ENCODE measurements at places on chromosomes 6 and 20.

GRCh38 chr20:46998477-46999240, 104.0 kb downstream of the EYA2 start:
- no peak for DNase-seq

DNA sequence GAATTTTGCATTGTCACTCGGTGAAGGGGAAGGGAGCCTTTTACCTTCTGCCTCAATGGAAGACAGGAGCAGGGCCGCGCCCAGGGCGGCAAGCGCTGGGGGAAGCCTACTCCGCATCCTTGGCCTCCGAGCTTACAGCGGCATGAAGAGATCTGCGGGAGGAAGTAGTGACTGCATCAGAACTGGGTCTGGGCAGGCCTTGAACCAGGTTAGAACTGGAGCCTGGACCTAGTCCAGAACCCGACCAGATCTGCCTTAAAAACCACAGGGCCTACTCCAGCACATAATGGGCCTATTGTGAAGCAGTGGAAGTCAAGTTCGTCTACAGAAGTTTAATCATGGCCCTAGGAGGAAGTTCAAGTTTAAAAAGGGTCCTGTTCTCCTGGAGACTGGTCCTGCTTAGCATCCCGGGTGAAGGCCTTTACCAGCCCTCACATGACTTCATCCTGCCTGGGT, 3.1 kb downstream of the COL12A1 start:
- peak; percentile 54 for DNase-seq

- DNase-seq, result no peak
Measured at GRCh38 chr6:18410412-18410811, 23.3 kb downstream of the RNF144B start.

DNA sequence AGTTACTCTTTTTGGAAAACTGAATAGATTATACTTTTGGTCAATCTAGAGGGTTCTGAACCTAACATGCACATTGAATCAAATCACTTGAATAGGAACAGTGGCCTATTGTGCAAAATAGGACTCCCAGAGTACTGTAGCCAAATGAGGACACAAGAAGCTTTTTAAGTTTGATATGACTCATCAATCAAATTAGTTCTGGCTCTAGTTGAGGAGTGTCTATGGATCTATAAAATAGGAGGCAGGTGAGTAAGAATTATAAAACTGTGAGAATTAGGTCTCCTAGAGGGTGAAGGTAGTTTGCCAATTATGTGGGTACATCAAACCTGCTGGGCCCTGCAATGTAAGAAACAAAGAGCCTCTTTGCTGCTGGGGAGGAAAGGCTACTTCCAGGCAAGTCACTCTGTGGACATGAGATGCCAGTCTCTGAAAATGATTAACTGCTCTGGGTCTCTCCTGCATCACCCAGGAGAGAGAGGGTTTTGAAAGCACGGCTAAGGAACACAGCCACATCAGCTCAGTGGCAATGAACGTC, 112.3 kb downstream of the RCAN2 start:
- DNase-seq, result no peak

DNA sequence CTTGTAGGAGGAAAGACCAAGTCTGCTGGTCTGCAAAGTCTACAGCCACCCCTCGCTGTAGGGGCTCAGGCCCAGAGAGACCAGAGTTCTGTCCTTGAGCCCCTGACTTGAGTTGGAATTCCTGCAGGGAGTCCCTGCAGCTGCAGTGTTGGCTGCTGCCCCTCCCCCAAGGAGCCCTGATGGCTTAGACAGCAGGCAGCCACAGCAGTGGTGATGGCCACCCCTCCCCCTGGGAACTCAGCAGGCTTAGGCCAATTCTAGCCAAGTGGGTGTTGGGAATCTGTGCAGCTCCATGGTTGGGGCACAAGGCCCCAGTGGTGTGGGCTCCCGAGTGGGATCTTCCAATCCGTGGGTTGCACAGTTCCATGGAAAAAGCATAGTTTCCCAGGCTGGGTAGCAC, 345.4 kb downstream of the CD109 start:
- DNase-seq, result no peak

- no peak for DNase-seq
Measured at GRCh38 chr6:138685257-138685656, 88.3 kb upstream of the CCDC28A start.

DNA sequence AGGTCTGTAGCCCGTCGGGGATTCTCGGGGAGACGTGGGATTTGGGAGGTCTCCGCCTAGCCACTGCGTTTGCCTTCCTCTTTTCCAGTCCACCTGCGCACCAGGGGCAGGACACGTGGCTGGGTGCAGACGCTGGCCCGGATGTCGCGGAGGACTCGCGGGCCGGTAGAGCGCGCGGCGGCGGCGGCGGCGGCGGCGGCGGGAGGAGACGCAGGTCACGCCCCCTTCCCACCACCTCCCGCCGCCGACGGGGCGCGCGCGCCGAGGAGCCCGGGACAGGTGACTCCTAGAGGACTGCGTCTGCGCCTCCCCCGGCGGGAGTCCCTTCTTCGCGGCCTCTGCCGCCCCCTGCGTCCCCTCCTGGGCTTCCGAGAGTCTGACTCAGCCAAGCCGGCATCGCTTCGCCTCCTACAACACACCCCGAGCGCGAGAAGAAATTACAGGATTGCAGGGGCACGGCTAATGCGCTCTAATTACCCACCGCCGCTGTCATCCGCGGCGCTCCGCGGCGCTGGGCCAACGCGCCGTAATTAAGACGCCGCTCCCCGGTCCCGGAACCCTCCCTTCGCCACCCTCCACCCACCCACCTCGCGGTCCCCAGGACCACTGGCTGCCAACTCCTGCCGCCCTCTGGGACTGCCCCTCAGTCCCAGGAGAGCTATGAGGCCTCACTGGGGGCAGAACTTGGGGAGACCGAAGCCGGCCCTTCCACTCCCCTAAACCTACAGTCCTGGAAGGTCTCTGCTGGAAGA, 124.5 kb downstream of the MRPL14 start:
- DNase-seq, result peak; percentile 87

DNA sequence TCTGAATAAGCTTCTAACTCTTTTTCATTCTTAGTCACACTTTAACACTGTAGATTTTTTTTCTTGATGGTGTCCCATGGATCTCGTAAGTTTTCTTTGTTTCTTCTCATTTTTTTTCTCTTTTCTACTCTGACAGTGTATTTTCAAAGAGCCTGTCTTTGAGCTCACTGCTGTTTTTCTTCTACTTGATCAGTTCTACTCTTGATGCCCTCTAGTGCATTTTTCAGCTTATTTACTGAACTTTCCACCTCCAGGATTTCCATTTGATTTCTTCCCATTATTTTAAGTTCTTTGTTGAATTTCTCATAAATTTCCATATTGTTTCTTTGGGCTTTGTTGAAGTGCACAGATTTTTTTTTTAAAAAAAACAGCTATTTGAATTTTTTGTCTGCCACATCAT, 2641.1 kb upstream of the DEFB115 start:
- DNase-seq, result no peak

DNA sequence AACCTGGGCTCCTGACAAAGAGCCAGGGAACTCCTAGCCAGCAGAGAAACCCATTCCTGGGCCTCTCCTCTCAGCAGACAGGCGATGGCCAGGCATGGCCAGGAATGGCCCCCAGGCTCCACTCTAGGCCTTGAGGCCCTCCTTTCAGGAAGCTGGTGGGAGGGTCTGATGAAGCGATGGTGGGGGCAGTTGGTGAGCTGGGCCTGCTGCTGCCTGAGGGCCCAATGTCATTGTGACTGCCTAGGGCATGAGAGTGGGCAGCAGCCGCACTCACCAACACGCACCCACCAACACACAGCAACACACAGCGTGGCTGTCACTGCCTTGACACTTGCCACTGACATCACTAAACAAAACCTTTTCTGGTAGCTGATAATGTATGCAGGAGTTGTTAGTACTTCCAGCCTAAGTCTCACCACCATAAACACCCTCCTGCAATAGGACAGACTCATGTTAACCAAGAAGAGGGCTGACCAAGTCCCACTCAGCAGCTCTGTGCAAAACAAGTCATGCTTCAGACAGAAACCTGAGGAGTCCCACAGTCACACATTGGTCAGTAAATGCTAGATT, 69.3 kb downstream of the ABHD12 start:
- no peak for DNase-seq

GRCh38 chr20:1197801-1198200, 5.5 kb upstream of the C20orf202 start:
- DNase-seq, result no peak

- no peak for DNase-seq
Measured at GRCh38 chr6:118100717-118101116, 193.7 kb downstream of the SLC35F1 start.

DNA sequence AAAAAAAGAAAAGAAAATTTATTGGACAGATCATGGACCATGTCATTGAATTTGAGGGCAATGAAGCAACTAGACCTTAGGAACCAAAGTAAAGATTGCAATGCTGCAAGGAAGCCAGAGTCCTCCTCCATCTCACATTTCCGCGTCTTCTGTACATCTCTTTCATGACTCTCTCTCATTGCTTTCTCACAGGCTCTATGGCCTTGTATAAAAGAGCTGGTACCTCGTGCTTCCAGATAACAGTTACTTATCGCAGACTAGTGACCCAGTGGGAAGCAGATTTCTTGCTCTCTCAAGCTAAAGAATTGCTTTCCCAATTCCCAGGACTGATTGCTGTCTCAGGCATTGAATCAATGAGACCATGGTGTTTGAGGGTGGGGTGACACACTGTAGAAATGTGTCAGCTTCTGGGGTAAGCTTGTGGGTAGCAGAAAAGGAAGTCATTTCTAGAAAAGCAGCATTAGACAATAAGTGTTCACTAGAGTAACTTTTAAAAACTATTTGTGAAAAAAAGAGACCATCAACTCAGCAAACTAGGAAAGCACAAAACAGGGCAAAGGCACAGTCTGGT, 635.3 kb downstream of the UTRN start:
- DNase-seq, result no peak

GRCh38 chr6:25898289-25898977, 24.4 kb upstream of the SLC17A3 start:
- no peak for DNase-seq

- peak; percentile 93 for DNase-seq
Measured at GRCh38 chr20:4470375-4470774, 251.3 kb upstream of the PRND start.

DNA sequence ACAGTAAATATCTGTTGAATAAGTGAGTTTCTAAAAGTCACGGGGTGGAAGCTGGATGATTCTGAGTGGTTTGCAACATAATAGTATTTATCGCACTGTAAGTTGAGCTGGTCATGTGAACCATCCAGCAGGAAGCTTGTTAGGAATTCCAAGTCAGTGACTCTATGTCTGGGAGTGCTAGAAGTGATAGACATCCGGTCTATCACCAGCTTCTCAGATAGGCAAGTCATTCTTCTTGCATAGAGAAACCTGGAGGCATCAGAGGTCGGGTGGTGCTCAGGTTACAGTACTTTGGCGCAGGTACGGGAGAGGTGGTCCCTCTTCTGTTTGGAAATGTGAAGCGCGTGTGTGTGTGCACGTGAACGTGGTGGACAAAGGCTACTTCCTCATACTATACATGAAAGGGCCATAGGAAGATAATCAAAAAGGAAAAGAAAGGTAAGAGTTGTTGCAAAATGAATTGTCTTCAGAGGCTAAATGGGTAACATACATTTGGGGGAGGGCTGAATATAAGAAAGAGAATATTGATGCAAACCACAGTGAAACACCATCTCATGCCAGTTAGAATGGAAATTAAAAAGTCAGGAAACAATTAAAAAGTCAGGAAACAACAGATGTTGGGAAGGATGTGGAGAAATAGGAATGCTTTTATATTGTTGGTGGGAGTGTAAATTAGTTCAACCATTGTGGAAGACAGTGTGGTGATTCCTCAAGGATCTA, 299.3 kb upstream of the ZFP64 start:
- peak; percentile 97 for DNase-seq

DNA sequence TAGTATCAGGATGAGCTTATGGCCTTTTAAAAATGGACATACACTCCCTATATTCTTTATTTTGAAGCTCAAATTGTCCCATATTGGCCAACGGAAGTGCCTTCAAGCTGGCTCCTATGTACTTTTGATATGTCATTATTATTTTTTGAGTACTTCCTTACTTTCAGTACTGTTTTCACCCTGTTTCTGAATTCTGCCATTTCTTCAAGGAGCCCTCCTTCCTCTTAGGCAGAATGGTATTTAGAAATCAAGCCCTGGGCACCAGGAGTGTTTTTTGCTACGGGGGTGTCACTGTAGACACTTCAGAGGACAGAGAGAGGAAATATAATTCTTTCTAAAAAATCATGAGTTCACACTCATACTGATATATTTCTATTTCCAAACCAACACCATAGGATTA, 5.5 kb upstream of the MYLK4 start:
- DNase-seq, result no peak

GRCh38 chr20:23195636-23196035, 109.5 kb upstream of the CD93 start:
- DNase-seq, result no peak

DNA sequence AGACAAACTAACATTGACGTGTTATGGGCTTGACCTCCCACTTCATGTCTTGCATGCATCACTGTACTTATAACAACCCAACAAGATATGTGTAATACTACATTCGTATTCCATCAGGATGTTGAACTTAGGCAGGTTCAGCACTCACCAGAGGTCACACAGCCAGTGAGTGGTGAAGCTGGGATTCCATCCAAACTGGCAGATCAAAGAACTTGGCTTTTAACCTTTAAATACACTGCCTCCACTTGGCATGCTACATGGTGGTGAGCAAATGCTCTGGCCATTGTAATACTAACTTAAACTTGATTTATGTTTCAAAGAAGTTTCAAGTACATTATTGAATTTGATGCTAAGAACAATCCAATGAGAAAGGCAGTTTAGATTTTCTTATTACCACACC, 10.7 kb upstream of the HDDC2 start:
- DNase-seq, result no peak

DNA sequence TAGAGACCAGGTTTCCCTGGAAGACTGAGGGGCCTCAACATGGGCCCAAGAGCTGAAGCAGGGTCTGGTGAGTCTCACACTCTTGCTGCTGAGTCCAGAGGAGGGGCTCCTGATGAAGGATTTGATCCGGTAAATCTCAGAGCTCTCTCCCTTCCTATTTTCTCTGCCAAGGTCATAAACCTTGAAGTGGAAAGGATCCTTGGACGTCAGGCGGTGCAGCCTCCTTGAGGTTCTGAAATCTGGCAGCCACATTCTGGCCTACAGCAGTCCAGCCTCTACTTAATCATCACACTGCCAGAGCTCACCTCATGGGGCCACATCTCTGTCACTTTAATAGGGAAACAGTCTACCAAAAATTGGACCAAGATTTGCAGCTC, 24.0 kb downstream of the ACSS1 start:
- no peak for DNase-seq

GRCh38 chr6:40331545-40331944, 255.6 kb downstream of the LRFN2 start:
- DNase-seq, result no peak

DNA sequence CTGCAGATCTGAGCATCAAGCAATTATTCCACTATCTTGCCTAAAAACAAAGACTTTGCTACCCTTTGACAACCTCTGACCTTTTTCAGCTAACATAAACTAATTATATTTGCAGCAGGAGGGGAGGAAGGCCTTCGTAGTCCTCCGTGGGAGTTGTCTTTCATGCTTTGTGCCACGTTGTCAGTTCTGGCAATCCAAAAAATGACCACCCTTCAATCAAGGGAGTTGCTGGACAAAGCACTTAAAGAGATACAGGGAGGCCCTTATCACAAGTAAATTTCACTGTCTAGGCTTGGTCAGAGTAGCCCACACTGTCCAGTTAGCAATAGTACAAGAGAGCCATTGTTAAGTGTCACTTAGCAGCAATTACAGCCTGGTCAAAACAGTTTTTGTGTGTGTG, 578.9 kb downstream of the HAO1 start:
- no peak for DNase-seq

- DNase-seq, result no peak
Measured at GRCh38 chr20:24983896-24984295, 8.7 kb downstream of the APMAP start.

- DNase-seq, result no peak
Measured at GRCh38 chr6:89290401-89291155, 24.5 kb downstream of the GABRR2 start.

Measured in fibroblast of skin of right biceps (primary cell).